Left ventricle myocardium superior (tissue), 1 donor: ENCODE measurements at places on chromosomes 2 and 18.

DNA sequence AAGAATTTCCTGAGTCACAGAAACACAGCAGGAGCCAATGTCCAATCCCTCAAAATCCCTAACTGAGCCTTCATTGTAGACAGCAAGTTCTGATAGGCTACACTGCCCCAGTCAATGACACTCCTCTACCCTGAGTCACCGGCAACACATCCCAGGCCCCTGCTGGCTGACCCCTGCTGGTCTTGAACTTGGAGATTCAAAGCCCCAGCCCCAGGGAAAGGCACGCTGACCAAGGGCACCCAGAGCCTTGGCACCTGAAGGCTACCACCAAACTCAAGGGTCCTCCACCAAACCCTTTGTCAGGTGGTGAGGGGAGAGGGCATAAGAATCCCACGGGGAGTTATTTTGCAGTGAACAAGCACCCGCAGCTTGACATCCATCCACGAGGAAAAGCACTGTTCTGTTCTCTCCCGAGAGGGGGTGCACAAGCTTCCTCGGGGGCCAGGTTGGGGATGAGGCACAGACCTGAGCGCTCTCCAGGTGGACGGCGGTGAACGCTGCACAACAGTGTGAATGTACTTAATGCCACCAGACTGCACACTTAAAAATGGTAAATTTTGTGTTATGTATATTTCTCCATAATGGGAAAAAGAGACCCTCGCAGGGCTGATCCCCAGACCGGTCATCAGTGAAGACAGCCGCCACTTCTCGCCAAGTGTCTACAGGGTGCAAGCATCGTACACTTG is 46.9 kb downstream of the TFCP2L1 start:
- peak; percentile 7 for DNase-seq

GRCh38 chr2:174063492-174064092 is 98.4 kb upstream of the SP3 start:
- no peak for DNase-seq

DNA sequence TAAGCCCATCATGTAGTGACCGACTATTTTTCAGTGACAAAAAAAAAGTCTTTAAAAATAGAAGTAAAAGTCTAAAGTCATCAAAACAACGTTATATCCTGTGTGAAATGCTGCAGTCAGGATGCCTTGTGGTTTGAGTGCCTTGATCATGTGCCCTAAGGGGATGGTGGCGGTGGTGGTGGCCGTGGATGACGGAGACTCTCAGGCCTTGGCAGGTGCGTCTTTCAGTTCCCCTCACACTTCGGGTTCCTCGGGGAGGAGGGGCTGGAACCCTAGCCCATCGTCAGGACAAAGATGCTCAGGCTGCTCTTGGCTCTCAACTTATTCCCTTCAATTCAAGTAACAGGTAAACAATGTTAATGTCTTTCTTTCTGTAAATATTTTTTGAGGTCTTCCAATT is at the start of gene CD28:
Gene CD28 (plus strand): TSS at position 237 of the 400 bp plus-strand sequence. CDS start 58 bp downstream, at position 295.
- DNase-seq = peak; percentile 45

GRCh38 chr2:152174574-152174973 is 989 bp downstream of the STAM2 start:
- no peak for DNase-seq

- DNase-seq = peak; percentile 71
These were observed 14.4 kb downstream of the RAB12 start for GRCh38 chr18:8623549-8624106.

DNA sequence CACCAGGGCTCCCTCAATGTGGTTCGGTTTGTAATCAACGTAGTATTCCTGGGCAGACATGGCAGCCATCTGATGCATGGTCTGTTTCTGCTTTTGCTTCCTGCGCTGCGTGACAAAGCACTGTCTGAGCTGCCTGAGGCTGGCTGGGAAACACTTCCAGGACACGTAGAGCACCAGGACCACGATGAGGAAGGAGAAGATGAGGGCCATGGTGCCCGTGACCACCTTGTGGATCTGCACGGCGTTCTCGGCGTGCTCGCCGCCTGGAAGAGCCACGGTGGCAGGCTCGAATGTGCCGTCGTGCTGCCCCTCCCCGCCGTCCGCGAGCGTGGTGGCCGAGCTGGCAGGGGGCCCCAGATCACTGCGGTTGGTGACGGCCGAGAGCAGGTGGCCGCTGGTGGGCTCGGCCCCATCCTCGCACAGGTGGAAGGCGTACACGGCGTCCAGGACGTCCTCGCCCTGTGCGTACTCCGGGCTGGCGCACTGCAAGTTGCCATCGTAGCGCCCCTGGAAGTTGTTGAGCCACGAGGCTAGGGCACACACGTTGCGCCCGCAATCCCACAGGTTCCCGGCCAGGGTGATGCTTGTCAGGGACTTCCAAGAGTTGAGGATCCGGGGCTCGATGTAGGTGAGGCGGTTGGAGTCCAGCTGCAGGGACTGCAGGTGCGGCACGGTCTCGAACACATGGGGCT is 2.1 kb downstream of the LRRTM1 start:
- DNase-seq = no peak

DNA sequence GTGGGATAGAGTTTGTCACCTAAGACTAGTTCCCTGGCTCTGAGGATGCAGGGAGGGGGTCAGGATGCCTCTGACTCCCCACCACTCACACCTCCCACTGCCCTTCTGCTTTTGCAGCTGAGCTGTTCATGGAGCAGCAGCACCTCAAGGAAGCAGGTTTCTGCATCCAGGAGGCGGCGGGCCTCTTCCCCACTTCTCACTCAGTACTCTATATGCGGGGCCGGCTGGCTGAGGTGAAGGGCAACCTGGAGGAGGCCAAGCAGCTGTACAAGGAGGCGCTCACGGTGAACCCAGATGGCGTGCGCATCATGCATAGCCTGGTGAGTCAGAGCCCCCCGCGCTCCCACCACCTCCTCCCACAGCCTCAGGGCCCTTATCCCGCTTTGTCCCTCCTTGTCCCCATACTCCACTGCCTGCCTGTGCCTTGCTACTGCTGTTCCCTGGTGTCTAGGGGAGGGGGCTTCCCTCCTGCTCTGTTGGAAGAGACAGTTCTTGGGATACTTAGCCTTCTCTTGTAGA is 94.4 kb downstream of the STPG4 start:
- no peak for DNase-seq

GRCh38 chr2:201974171-201975100 is 59.2 kb upstream of the FZD7 start:
- no peak for DNase-seq

GRCh38 chr2:165572151-165572550 is 102.7 kb downstream of the CSRNP3 start:
- peak; percentile 28 for DNase-seq

GRCh38 chr2:9765611-9766531 is 77.4 kb upstream of the TAF1B start:
- peak; percentile 62 for DNase-seq

GRCh38 chr2:218362606-218363005 is 5.9 kb downstream of the CATIP start:
- DNase-seq = no peak

GRCh38 chr2:69955029-69955428 is 6.4 kb downstream of the ASPRV1 start:
- DNase-seq = no peak

DNA sequence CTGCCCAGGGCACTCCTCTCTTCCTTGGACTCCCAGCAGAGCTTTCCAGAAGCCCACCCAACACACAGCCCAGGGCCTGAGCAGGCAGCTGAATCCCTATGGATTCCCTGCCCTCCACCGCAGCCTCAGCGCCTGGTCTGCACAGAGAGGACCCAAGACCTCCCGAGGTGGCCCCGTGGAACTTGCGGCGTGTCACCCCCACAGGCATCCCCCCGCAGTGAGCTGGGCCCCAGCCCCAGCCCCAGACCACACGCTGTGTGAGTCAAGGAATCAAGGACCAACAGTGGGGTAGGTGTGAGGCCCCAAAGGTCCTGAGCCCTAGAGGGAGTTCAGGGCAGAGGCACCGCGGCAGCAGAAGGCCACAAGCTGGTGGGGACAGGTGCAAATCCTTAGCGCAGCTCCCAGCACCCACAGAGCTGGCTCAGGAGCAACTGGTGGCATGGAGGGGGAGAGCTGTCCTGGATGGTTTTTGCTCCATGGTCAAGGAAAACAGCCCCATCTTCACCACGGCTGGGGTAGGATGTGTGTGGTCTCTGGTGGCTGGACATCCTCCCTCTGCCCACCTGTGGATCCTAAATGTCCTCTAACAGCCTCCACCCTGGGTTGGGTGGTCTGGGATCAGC is 8.5 kb downstream of the HS6ST1 start:
- peak; percentile 26 for DNase-seq

GRCh38 chr2:38181806-38182491 is 106.0 kb upstream of the CYP1B1 start:
- DNase-seq = no peak

DNA sequence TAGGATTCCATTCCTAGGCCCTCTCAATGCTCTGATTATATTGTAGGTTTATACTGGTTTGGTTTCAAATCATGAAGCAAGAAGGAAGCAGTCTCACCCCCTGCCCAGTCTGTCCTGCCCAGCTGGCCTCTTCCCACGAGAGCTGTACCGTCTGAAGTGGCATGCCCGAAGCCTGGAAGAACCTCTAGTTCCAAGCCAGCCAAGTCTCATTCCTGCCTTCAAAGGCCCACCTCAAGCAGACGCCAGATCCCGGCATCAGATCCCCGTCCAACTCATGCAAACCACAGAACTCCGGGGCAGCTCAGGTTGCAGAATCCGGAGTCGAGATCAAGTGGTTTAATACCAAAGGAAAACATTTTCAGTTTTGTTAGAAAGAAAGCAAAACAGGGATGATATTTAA is 234.4 kb downstream of the LPIN1 start:
- DNase-seq = no peak

GRCh38 chr2:111068435-111069058 is 52.2 kb upstream of the BCL2L11 start:
- DNase-seq = no peak

- peak; percentile 76 for DNase-seq
These were observed 4.4 kb downstream of the CCL20 start for GRCh38 chr2:227817850-227818674.

DNA sequence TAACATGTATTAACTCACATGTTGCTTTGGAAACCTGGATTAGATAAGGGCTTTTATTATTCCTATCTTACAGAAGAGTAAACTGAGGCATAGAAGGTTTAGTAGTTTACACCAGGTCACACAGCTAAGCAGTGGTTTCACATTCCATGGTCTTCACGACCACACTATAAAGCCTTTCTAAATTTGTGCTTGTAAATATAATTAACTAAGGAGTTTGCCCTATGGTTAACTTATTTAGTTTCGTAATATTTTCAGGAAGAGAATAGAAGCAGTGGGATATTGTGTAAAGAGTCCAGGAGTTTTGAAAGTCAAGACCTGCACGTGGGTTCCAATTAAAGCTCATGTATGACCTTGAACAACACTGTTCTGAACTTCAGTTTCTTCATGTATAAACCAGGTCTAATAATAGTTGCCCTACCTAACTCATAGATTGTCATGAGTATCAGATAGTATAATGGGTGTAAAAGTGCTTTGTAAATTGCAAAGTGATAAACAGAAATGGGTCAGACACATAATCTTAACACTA is 19.5 kb upstream of the SOS1 start:
- no peak for DNase-seq

GRCh38 chr2:160351956-160352355 is 141.7 kb downstream of the RBMS1 start:
- no peak for DNase-seq

DNA sequence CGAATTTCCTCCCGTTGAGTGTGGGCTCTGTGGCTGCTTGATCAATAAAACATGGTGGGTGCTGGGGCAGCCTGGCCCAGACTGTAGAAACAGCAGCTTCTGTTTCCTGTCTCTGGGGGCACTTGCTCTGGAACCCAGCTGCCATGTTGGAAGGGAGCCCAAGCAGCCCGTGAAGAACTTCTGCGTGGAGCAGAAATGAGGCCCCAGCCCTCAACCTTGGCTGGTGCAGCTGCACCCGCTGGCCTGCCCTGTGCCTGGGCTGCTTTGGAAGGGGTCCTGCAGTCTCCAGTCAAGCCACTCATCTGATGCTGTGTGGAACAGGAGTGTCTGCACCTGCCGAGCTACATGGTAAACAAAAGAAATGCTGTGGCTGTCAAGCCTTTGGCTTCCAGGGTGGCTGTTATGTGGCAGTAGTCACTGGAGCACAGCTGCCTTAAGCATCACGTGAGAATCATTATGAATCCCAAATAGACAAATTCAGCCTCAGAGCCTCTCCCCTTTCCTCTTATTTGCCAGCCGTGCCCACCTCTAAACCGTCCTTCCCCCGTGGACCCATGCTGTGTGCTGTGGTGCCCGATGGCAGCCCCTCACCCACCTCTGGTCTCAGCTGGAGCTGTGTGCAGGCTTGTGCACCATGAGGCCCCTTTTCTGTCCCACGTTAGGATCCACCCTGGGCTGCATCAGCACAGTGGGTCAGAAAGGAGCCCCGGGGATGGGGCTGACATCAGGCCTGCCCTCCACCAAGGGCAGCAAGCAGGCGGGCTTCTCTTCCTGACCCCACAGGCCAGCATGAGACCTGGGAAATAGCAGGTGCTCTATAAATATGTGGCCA is 134.0 kb upstream of the HDAC4 start:
- no peak for DNase-seq

DNA sequence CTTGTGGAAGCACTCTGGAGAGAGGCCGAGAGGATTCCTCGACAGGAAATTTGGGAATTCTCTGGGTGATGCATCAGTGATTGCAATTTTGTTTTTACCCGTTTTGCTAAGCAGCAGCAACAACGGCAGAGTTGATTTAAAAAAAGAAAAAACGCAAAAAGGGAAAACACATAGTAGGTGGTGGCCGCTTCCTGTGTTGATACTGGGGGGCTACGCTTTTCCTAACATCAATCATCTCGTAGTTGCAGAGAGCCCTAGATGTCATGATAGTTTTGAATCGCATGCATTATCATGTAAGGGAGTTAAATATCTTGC is 271 bp upstream of the RBM43 start:
- no peak for DNase-seq

DNA sequence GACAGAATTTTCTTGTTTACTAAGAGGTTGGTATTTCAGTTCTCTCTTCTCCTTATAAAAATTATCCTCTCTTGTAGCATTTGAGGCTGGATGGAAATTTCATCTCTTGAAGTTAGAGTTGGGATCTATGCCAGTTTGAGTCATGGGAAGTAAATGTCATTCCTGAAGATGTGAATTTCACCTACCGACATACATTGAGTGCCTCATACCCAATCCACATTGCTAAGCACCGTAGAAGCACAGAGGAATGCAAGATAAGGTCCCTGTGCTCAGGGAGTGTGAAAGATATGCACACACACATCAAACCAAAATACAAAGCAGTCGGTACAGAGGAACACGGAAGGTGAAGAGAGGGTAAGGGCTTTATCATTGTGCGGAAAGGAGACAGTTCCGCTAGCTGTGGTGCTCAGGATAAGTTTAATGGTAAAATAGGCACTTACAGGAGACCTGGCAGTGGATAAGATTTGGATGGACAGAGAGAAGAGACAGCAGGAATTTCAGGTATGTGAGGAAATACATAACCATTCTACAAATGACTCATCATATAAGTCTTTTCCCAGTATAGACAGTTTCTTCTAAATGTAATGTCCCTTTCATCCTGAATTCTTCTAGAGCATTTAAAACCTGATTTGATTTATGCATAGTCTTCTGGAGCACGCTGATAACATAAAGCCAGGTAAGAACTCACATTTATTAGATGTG is 205.3 kb upstream of the ST6GAL2 start:
- DNase-seq = no peak
